ENCODE measurements at places on chromosomes 4 and X.

DNA sequence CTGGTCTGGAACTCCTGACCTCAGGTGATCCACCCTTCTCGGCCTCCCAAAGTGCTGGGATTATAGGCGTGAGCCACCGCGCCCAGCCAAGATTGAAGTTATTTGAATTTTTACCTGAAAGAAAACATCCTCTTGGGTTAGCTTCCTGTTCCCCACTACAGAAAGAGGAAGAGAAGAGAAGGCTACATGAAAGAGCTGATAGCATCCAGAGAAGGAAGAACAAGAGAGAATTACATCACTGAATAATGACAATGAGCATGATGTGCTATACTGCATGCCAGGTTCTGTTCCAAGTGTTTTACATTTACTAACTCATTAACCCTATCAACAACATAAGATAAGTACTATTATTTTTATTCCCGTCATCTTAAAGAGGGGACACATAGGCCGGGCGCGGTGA lies 11.5 kb upstream of the TBC1D1 start:
- DNase-seq, result no peak

- no peak for DNase-seq
These were observed 1258.0 kb upstream of the IGFBP7 start for GRCh38 chr4:58368221-58368620.

GRCh38 chr4:127036296-127036695 lies 596.5 kb upstream of the INTU start:
- no peak for DNase-seq

DNA sequence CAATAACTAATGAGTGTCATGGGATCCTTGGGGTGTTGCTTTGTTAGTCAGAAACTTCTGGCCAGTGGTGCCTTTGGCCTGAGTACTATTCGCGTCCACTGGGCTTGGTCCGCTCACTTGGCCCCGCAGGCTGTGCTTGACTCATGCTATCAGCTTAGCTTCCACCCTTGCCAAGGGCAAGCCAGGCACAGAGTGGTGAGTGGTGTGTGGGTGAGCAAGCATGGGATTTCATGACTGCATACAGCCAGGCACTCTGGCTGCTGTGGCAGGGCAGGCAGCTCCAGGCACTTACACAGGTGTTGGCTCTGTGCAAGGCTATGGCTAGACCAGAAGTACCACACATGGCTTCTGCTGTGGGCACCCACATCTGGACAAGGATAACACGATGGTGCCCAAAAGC lies 1026.3 kb downstream of the PCDH19 start:
- DNase-seq, result no peak

GRCh38 chrX:55489314-55490009 lies at the start of gene USP51:
Gene USP51, minus strand, starts transcription at chrX:55489848. Its CDS starts 909 bp downstream, at chrX:55488939.
- DNase-seq, result peak; percentile 46

DNA sequence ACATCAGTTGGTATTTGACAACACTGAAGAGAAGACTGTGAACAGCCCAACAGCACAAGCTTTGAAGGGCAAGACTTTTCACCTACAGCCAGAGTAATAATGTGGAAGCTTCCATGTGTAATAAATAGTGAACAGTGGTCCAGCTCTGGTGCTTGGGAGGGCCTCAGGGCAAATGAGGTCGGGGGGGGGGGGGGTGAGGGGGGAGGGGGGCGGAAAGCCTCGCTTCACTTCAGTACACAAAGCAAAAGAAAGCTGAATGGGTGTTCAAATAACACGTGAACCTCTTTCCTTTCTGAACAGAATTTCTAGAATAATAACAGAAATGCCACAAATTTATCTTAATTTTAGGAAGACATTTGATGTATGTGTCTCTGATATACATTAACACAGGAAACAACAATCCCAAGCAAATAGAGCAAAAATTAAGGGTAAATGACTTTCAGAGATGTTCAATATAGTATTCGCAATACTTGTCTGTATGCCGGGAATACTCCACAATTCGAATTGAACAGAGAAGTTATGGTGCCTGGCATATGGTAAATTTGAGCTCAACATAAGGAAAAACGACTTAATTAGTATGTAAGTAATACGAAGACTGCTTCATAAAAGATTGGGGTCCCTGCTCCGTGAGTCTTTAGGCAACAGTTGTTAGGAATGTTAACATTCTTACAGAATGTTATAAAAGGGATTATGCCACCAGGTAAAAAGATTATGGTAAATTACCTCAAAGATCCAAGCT lies 92.6 kb downstream of the FRYL start:
- DNase-seq, result no peak

DNA sequence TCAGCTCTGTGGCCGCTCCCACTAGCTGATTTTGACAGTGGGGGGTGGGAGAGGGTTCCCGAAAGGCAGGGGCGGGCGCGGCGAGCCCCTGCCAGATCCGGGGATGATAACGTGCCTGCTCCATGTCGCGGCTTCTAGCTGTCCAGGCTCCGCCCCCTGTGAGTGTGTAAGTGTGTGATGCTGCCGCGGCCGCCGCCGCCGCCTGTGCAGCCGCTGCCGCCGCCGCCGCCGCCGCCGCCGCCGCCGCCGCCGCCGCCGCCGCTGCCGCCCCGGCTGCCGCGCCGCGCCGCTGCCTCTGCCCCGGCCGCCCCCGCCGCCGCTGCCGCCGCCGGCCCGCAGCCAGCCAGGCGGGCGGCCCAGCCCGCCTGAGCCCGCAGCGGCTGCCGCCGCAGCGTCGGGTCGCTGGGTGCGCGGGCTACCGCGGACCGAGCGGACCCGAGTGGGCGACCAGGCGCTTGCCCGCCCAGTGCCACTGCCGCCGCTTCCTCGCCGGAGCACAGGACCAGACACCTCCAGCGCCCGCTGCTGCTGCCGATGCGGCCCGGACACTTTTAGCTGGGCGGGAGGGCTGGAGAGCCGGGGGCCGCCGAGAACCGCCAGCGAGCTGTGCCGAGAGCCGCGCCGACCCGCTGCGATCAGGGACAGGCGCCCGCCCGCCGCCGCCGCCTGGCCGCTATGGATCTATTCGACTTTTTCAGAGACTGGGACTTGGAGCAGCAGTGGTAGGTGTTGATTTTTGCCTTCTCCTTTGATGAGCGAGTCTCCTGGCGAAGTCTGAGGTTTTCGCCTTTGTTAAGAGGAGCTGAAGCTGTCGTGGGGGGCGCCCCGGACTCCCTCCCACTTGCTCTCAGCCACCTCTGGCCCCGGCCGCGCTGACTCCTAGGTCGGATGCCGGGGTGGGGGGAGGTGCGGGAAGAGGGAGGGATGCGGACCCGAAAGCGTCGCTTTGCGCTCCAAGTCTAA lies at the start of gene AFF2:
Gene AFF2 (plus strand): TSS at position 195 of the 963 bp plus-strand sequence. CDS start 481 bp downstream, at position 676.
- peak; percentile 27 for DNase-seq

DNA sequence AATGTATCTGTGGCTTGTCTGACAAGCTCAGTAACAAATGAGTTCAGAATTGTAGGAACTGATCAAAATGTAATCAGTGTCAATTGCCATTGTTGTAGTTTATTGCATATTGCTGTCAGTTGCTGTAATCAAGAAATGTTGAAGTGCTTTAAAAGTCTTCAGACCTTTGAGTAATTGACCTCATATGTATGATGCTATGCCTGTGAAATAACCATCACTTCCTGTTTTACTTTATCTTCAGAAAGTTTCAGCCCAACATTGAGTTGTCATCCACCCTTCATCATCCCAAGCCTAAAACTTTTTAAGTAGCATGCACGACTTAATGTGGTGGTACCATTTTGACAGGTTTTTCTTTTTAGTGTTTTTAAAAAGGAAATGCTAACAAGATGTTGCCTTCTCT lies 212.4 kb downstream of the ARHGAP10 start:
- DNase-seq, result no peak

- DNase-seq, result no peak
These were observed 66.3 kb upstream of the DIPK2B start for GRCh38 chrX:45267007-45267406.

DNA sequence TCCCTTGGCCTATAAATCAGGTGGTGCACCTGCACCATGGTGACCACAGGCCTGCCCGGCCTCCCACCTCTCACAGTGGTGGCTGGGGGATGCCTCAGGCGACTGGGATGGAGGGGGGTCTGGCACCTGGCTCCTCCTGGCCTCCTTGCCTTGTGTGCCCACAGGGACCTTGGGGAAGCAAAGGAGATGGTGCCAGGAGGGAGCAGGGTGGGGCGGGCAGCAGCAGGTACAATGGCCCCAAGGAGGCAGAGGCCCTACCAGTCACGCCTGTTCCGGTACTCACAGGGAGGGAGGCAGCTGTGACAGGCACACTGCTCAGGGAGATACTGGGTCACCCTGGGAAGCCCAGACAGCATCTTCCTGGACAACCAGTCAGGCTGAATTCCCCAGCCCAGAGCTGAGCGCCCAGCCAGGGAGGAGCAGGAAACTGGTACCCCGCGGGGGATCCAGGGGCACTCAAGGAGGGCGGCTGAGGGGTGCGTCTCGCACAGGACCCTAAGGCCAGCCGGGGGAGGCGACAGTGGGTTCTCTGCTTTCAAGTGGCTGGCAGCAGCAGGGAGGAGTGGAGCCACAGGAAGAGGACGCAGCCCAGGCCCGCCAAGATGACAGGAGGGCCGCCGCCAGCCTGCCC lies 1.2 kb upstream of the TREX2 start:
- no peak for DNase-seq

- DNase-seq, result no peak
These were observed 1.8 kb downstream of the TAB3 start for GRCh38 chrX:30887288-30887687.
